ENCODE measurements at places on chromosomes 7 and 10.

DNA sequence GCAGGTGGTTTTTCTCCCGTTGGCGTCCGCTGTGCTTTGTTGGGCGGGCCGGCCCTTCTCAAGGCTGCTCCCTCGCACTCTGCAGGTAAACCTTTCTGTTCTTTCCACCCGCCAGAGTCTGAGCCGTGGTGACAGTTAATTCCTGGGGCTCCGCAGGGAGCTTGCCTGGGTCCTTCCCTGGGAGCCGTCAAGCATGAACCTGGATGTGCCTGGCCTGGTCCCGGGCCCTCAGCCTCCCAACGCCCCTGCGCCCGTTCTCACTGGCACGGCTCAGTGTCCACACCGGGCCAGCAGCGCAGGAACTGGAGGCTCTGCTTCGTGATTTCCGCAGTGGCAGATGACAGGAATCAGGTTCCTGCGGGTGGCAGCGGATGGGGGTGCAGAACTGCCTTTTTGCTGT lies 10.9 kb upstream of the NKX6-2 start:
- no peak for DNase-seq

DNA sequence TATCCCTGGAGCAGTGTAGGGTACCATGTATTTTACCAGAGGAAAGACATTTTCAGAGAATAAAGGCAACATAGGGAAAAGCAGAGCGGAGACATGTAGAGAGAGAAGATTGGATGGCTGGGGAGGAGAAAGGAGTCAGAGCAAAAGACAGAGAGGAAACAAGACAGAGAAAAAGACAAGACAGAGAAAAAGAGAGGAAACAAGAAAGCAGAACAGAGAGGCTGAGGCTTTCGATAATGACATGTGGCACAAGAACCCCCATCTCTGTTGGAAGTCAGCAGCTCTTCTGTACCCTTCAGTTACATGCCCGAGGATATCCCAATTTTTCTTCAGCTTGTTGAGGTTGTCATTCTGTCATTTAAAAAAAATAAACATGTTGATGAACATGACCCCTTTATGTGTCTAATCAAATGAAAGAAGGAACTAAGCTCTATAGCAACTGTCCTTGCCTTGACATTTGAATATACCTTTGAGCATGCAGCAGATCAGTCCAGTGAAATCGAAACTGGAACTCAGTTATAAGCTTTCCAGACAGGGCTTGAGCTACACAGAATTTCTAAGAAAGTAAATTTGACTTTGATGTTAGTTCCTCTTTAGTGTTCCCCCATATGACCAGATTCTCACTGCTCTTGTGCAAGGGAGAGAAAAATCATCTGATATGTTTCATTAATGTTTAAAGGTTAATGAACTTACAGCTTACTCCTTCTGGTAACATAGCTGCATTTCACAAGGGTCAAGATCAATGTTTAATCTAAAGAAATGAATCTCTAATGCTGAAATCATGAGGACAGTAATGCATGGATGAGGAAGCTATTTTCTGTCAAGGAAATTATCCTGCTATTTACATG lies 75.1 kb upstream of the SP4 start:
- peak; percentile 60 for DNase-seq

- no peak for DNase-seq
Observed at GRCh38 chr10:78266741-78267469, 233.2 kb downstream of the RPS24 start.

- no peak for DNase-seq
Observed at GRCh38 chr7:30877015-30877769, 34.5 kb upstream of the AQP1 start.

GRCh38 chr10:74058658-74059057 lies 60.7 kb downstream of the VCL start:
- no peak for DNase-seq

DNA sequence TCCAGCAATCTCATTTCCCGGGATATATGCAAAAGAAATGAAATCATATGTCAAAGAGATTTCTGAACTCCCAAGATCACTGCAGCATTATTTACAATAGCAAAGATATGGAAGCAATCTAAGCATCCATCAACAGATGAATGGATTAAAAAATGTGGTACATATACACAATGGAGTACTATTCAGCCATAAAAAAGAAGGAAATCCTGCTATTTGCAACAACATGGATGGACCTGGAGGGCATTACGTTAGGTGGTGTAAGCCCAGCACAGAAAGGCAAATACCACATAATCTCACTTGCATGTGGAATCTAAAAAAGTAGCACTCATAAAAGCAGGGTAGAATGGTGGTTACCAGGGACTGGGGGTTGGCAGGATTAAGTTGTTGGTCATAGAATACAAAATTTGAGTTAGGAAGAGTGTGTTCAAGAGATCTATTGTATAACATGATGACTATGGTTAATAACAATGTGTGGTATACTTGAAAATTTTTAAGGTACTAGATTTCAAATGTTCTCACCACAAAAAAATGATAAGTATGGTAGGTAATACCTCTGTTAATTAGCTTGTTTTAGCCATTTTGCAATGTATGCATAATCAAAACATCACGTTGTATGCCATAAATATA lies 32.9 kb upstream of the EIF5AL1 start:
- DNase-seq = no peak

- DNase-seq = no peak
Observed at GRCh38 chr7:42627626-42628025, 284.2 kb downstream of the C7orf25 start.

GRCh38 chr10:96339956-96340904 lies 18.6 kb downstream of the OPALIN start:
- DNase-seq = peak; percentile 41

Measured in memory B cell (primary cell).